ENCODE measurements at places on chromosomes 6 and 20.
A peak's percentile ranks its signal among the peaks of the same experiment; 100 is the strongest.

DNA sequence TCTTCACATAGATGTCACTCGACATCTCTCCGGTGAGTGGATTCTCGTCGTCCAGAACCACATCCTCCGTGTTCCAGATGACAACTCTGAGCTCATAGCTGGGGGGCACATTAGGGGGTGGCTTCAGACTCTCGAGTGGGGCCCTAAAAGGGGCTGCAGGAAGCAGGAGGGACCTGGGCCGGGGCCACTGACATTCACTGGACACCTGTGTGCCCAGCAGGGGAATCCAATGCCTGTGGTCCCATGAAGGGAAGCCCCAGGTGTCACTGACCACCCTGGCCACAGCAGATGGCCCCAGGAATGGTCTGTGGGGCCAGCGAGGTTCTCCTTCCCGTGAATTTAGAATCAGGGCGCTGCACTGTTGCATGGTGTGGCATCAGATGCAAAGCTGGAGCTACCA is 18.7 kb downstream of the ERGIC3 start:
- no peak for DNase-seq

DNA sequence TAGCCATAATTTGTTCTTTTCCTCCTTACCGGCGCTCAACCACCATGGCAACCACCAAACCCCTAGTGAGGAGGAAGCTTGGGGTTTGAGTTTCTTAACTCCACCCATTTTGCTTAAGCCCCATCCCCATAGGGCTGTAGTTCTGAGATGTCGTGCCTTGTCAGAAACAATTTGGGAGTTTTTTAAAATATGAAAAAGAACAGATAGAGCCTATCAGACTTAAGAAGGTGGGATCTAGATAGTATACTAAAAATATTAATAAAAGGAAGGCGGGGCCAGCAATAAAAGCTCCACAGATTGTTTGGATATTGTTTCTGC is 5.6 kb downstream of the BRD2 start:
- DNase-seq = peak; percentile 37

- DNase-seq = no peak
These were observed 184.5 kb downstream of the SYNE1 start for GRCh38 chr6:152452639-152453038.

GRCh38 chr6:97456070-97456469 is 173.1 kb upstream of the MMS22L start:
- no peak for DNase-seq

DNA sequence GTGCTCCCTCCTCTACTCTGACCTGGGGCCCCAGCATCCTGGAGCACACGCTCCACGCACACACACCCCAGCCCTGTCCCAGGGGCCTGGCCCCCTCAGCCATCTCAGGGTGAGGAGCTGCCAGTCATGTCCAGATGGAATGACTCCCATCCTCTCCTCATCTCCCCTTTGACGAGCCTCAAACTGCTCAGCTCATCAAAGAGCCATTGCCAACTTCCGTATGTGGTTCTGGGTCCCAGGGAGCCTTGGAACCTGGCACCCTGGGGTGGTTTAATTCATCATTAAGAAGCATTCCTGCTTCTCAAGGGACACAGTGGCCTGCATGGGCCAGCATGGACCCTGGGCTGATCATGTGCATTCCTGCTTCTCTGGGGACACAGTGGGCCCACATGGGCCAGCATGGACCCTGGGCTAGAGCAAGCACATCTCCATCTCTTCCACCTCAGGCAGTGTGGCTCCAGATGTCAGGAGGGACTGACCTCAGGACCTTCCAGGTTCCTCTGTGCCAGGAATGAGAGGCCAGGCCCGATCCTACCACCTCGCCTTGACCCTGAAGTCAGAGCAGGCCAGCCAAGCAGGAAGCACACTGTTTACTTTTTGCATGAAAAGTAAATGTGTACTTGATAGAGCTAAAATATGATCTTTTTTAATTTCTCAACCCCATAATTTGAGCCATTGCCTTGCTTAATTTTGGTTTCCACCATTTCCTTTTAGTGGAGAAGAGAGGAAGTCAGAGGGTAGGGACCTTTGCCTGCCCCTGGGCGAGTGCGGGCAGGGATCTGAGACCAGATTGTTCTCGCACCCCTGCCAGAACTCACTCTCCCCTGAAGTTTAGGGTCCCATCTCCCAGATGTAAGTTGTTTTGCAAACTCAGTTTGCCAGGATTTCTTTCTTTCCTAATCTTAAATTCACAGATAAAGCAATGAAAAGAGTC is 26.1 kb downstream of the SPATA2 start:
- no peak for DNase-seq

GRCh38 chr20:62945771-62946339 is 6.7 kb upstream of the SLC17A9 start:
- no peak for DNase-seq

DNA sequence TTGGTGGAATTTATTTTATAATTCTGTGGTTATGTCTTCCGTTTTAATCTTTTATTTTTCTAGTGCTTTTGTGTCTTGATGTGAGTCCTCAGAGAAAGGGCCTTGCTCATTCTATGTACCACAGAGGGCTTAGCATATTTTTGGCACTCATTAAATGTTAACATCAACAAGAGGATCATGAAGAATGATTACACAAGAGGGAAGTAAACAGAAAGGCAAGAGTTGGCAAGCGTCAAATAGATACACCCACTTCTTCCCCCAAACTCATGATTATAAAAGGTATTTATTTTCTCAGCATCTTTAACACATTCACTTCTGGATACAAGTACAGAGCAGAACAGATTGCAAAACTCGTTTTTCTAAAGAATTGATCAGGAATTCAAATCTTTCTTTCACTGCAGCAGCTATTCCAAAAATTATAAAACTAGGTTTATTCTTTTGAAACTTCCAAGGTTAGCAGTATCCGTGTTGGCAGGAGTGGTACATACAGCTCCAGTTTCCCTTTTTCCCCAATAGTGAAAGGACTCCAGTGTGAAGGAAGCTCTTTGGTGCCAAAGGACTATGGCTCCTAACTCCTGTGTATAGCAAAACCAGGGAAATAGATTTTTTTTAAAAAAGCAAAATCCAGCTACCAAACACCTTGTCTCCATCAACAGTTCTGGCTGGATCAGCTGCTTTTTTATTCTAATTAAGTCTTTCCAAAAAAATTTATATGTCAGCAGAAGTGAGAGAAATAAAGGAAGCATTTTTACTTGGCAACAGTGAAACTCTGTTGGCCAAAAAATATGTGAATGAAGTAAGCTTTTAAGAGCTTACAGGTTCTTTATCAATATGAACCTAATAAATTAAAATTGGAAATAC is 221.9 kb downstream of the ADGRG6 start:
- no peak for DNase-seq

DNA sequence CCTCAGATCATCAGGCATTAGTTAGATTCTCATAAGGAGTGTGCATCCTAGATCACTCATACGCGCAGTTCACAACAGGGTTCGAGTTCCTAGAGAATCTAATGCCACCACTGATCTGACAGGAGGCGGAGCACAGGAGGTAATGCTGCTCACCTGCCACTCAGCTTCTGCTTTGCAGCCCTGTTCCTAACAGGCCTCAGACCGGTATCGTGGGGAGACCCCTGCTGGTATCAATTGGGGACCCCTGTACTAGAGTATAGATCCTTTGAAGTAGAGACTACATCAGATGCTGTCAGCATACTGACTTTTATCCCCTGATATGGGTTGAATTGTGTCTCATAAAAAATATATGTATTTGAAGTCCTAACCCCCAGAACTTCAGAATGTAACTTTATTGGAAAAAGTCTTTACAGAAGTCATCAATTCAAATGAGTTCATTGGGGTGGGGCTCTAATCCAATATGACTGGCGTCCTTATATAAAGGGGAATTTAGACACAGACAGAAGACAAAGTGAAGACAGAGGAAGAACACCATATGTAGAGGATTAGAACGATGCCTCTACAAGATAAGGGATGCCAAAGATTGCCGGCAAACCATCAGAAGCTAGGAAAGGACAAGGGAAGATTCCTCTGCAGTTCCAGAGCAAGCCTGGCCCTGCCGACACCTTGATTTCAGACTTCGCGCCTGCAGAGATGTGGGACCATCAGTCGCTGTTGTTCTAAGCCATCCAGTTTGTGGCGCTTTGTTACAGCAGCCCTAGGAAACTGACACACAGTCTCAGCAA is 104.4 kb upstream of the BTBD3 start:
- DNase-seq = no peak

GRCh38 chr6:68754681-68755213 is 119.7 kb downstream of the ADGRB3 start:
- no peak for DNase-seq

- no peak for DNase-seq
These were observed 39.1 kb upstream of the ANKEF1 start for GRCh38 chr20:9995510-9996272.

GRCh38 chr20:53037621-53038020 is 65.5 kb downstream of the TSHZ2 start:
- no peak for DNase-seq

GRCh38 chr6:87702589-87702945 is 534 bp upstream of the AKIRIN2 start:
- no peak for DNase-seq

GRCh38 chr6:10793695-10794094 is 44.6 kb downstream of the MAK start:
- no peak for DNase-seq

GRCh38 chr20:50379049-50379990 is 130.9 kb upstream of the PTPN1 start:
- peak; percentile 74 for DNase-seq

DNA sequence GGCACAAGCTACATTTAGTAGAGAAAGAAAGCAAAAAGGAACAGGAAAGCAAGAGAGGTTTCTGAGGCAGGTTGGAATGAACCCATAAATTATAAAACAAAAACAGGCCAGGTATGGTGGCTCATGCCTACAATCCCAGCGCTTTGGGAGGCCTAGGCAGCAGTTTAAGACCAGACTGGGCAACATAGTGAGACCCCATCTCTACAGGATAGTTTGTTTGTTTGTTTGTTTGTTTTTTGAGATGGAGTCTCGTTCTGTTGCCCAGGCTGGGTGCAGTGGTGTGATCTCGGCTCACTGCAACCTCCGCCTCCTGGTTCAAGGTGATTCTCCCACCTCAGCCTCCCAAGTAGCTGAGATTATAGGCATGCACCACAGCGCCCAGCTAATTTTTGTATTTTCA is 49.0 kb downstream of the AFG1L start:
- no peak for DNase-seq

GRCh38 chr6:113493991-113494390 is 363.2 kb upstream of the MARCKS start:
- no peak for DNase-seq

- DNase-seq = no peak
These were observed 83.9 kb downstream of the DLL1 start for GRCh38 chr6:170206851-170207431.

- peak; percentile 86 for DNase-seq
These were observed 46.4 kb downstream of the MOCS1 start for GRCh38 chr6:39887692-39888450.

DNA sequence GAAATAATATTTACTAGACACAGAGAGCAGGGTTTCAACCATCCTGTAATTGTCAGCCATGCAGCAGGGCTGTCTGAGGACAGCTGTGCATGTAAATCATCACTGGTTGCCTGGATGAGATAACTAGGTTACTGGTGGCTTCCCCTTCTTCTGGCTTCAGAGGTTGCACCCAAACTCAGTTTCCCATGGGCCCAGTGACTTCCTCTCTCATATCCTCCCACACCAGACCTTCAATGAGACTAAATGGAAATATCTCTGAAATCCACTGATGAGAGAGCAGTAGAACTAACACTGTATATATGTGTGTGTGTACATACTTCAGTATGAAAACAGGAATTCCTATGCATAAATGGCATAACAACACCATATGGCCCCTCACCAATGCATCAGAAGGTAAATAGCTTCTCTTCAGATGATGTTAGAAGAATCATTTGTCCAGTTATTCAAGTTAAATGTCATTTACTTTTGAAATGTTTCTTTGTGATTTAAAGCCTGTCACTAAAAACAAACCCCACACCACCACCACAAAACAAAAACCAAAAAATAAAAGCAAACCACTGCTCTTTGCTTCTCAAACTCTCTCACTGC is 51.0 kb upstream of the IL20RA start:
- DNase-seq = no peak

GRCh38 chr20:64164123-64164836 is at the start of gene MYT1:
MYT1 (plus strand) TSS chr20:64164452; CDS start chr20:64198862, 34,410 bp downstream.
- DNase-seq = no peak

DNA sequence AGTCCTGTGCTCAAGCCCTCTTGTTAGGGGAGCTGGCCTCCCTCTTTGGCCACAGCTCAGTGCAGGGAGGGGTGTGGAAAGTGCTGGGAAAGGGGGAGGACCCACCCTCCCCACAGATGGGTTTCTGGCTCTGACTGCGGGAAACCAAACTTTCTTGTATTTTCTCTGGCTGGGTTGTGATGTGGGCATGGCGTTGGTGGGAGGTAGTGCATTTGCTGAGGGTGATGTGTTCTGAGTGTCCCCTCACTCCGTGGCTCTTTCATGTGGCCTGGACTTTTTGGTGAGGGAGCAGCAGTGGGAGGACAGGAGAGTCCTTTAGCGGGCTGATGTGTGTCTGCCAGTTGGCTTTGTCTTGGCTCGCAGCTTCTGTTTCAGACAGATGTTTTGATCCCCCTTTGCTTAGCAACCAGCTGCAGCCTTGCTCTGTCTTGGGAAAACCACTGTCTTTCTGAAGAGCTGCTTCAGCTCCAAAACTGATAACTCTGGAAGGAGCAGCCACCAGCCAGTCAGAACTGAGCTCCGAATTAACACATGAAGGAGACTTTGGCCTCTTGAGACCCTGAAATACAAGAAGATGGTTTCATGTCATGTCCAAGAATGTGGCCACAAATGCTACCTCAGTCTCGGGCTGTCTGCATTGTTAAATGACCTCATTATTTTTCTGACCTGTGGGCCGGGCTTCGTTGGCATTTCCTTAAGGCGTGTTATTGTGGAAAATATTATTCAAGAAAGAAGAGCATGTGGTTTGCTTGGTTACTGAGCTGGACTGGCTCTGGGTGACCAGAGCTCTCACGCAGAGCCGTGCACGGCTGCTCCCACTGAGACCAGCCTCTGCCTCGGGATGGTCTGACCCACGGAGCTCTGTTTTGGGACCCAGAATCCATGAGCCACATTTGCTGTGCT is 21.5 kb downstream of the SYNJ2 start:
- DNase-seq = peak; percentile 94

DNA sequence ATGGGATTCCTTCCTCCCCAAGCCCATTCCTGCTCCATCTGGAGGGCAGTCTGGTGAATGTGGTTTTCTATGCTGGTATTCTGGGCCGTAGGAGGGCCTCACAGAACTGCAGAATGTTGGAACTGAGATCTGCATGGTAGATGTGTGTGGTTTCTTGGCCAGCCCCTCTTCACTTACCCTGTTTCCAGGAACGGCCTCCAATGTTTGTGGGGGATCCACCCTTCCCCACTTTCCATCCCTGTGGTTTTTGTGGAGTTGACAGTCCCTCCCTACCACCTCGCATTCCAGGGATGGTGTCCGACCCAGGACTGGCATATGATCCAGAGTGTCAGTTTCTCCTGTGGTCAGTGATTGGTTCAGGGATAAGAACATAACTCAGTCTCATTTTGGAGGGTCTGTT is 26.7 kb upstream of the TMEM14A start:
- no peak for DNase-seq

- DNase-seq = no peak
These were observed 239.6 kb upstream of the DEFB112 start for GRCh38 chr6:50289366-50289765.

DNA sequence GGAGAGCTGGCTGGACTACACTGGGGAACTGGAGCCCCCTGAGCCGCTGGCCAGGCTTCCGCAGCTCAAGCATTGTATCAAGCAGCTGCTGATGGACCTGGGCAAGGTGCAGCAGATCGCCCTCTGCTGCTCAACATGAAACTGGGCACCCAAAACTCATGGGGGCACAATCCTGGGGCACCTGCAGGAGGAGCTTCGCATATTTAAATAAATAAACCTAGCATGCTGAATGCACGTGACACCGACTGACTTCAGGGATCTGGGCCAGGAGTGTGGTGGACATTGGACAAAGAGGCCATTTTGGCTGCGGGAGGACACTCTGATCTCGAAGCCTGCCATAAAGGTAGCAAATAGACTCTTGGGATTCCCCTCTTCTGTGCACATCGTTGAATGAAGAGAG is 6.8 kb downstream of the SCAND1 start:
- DNase-seq = no peak

All from stromal cell of bone marrow (primary cell).